Stimulated activated memory B cell treated with anti-CD40 and anti-IgM and Interleukin-4, amounts not matched to agents 10 μg/mL and 1 μg/mL and 100 μg/mL, for 72 hours (primary cell): ENCODE measurements at places on chromosomes 5 and 9.

DNA sequence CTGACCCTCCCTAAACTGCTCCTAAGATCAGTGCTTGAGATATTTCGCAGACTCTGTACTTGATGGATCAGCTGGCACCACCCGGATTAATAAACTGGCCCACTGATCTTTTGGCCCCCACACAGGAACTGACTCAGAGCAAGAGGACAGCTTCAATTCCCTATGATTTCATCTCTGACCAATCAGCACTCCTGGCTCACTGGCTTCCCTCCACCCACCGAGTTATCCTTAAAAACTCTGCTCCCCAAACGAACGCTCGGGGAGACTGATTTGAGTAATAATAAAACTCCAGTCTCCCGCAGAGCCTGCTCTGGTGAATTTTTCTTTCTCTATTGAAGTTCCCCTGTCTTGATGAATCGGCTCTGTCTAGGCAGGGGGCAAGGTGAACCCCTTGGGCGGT is 36.5 kb upstream of the CD180 start:
- no peak for ATAC-seq

- no peak for ATAC-seq
Measured at GRCh38 chr5:127849408-127849807, 146.2 kb downstream of the CCDC192 start.

- ATAC-seq, result no peak
Measured at GRCh38 chr5:67731886-67732285, 483.7 kb upstream of the PIK3R1 start.

DNA sequence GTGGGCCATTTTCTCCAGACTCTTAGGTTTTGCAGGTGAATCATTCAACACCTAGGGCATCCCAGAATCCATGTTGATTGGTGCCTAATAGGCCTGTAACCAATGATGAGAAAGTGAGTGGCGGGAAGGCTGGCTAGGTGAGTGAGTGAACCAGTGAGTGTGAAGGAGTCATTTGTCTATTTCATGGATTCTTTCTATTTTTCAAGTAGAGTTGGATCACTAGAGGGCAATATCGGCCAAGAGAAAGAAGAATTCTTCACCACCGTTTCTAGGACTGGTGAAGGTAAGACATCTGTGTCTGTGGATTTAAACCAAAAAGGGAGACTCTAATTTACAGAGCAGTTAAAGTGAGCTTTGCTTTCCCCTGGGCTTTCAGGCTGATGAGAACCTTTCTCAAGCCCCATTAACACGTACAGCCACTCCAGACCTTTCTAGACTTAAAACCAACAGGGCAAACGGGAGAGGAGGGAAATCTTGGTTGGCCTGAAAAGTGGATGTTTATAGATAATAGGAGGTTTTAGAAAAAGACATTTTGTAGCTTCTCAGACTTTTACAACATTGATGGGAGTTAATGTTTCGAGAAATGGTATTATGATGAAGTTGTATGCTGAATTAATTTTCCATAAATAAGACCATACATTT is 114.3 kb upstream of the IL12B start:
- peak; percentile 28 for ATAC-seq

- no peak for ATAC-seq
Measured at GRCh38 chr5:102278231-102278630, 17.9 kb downstream of the SLCO4C1 start.

GRCh38 chr5:67494186-67494855 is 297.7 kb upstream of the CD180 start:
- no peak for ATAC-seq

DNA sequence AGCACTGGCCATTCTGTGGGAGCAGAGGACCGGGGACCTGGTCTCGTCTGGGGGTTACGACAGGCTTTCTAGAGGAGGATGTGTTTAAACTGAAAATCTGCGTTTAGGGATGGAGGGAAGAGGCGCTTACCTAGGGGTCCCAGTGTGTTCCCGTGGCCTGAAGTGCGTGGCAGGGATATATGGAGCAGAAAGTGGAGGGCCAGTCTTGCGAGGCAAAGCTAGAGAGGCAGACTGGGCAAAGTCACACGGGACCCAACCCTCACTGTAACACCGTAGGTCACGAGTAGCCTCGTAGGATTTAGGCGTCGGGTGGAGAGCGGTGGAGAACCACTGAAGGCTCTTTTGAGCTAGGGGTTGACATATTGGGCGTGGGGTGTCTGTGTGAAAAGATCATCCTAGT is 32.8 kb upstream of the POMT1 start:
- ATAC-seq, result no peak

GRCh38 chr5:85320495-85320894 is 935.8 kb upstream of the EDIL3 start:
- no peak for ATAC-seq

- no peak for ATAC-seq
Measured at GRCh38 chr5:56515011-56515410, 281.9 kb upstream of the ANKRD55 start.

DNA sequence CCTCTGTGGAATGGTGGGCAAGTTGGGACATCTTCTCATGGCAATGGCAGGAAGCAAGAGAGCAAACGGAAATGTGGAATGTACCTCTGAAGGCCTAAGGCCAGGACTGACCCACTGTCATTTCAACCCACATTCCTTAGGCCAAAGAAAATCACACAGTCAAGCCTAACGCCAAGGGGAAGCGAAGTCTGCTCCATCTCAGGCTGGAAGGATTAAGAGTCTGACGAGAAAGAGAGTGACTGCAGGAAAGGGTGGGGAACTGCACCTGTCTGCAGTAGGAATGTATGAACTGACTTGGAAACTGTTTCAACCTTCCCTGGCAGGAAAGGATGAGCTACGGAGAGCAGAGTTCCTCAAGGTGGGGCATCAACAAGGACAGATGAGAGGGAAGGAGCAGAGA is 90.2 kb upstream of the TAS2R1 start:
- ATAC-seq, result peak; percentile 22

DNA sequence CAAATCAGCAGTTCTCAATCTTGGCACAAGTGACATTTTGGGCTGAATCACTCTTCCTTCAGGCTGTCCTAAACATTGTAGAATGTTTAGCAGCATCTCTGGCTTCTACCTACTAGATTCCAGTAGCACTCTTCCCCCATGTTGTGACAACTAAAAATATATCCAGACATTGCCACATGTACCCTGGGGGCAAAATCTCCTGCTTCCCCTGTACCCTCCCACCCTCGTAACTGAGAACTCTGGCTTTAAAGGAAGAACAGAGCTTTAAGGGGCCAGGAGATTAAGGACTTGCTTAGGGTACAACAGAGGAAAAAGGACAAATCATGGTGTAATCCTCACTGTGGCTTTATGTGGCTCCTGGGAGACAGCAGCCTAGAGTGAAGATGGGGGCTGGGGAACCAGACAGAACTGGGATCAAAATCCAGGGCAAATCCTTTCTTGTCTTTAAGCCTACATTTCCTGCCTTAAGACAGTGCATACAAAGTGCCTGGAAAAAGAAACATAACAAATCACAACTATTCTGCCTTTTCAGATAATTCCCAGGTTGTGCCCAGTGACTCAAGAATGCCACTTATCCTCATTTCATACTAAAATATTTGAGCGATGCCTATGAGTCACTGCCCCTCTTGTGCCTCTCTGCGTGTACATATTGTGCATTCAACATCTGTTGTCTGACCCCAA is 109.3 kb downstream of the DAPK1 start:
- ATAC-seq, result no peak

GRCh38 chr9:133690081-133690561 is 48.0 kb downstream of the SARDH start:
- no peak for ATAC-seq

- no peak for ATAC-seq
Measured at GRCh38 chr9:17160327-17160726, 25.5 kb downstream of the CNTLN start.

- ATAC-seq, result no peak
Measured at GRCh38 chr9:116320290-116320689, 166.7 kb downstream of the PAPPA start.

DNA sequence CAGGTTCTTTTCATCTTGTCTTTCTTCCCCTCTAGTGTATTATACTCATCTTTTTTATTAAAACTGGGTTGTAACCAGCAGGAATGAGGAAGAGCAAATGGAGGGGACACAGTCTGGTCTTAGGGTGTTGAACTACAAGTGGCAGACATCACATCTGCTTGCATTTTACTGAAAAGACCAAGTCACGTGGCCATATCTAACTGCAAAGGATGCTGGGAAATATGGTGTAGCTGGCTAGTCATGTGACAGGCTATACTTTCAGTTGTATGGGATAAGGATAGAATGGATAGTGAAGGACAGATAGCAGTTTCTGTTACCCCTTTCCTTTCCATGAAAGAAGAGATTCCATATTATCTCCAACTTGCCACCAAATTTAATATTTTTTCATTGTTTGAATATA is 13.0 kb upstream of the FGD3 start:
- ATAC-seq, result no peak

DNA sequence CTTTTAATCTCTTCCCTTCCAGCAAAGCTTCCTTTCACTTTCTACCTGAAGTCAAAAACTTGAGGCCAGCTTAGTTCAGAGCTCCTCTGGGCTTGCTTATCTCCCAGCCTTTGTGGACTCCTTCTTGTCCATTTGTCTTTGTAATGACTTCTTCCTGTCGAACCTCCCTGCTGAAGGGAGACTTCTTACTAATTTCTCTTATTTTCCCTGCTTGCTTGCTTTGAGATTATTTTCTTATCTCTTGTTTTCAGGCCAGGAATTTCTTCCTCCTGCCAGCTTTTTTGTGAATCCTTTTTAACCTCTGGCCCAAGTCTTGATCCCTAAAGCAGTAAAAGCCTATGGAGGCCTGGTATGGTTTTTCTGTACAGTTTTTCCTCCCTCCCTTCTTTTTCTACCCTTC is 46.8 kb upstream of the DHFR start:
- ATAC-seq, result no peak

- peak; percentile 65 for ATAC-seq
Measured at GRCh38 chr5:9197881-9198260, 348.0 kb downstream of the SEMA5A start.

DNA sequence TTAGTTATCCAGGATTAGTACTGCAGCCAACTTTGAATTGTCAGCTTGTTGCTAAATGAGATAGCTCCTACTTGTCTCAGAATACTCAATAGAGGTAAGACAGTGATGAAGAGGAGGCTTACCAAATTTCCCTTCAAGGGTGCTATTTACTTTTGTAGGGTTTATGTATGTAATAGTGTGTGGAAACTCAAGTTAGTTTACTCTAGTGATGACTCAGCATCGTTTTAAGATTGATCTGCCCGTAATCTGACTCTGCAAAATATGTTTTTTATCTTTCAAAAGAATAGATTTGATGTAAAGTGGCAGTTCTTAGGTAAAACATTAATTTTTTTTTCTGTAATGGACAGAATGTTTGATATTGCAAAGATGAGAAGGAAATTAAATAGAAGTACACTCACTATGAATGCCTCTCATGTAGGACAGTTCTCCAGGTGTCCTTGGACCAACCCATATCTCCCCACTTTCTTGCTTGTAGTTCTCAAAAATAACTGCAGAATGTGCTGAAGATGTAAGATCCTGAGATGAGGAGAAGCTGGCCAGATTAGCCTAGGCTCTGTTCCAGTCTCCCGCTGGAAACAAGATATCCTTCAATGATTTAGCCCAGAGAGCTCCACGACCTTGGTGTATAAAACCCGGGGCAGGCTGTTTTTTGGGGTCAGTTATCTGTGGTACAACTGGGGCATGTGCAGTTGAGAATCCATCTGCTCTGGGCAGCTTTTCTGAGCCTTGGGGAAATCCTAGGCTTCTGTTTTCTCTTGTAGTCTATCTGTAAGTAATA is 24.4 kb upstream of the MROH2B start:
- ATAC-seq, result no peak

DNA sequence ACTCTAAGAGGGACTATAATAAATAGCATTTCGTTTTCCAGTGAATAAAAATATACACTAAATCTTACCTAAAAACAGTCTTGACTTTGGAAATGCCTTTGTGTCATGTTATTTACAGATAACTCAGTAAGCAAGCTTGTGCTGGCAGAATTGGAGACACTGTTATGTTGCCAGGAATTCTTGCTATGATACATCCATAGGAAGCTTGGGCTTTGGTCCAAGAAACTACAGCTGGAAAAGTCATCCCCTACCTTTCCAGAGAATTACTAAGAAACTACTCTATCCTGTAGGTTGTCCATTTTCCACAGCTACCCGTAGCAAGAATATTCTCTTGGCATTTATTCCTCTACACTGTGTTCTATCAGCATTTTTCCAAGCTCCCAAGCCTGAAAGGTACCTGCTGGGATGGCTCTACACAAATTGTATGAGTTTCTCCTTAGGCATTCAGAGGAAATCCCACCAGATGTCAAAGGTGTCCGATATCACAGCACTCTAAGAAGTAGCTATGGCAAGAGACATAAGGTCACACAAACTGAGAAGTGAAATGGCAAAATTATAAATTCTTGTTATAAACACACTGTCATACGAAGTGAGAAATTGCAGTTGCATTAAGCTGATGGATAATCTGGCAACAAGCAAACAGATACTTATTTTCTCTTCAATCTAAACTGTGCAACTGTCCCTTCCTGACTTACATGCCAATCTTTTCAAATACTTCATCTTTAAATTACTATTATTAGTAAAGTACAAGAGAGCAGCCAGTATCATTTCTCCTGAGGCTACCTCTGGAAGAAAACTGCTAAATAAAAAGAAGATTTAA is 68.5 kb downstream of the MCTP1 start:
- no peak for ATAC-seq

DNA sequence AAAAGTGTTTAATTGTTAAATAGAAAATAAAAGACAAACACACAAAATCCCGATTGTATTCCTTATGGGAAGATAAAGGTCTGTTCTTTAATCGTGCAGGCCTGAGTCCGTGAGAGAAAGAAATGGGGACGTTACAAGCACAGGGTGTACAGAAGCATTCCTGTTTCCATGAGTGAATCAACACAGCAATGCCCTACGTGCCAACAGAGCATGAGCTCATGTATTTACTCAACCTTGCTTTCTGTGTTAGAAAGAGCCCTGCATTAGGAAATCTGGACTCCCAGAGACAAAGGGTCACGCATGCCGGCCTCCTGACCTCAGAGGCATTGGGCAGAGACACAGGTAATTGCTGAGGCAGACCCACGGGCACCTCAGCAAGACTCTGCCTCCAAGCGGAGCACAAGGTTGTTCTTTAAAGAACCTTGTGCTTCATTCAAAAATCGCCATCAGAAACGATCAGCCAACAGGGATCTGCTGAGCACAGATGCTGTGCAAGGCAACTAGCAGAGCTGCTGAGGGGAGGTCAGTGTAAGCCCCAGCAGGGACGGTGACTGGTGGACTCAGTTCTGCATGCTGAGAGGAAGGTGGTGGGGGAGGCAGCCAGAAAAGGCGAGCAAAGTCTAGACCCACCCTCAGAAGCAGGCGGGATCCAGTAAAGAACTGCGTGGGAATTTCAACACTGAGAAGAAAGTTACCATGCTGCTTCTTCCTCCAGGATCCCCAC is 101.0 kb downstream of the TLE1 start:
- no peak for ATAC-seq

- no peak for ATAC-seq
Measured at GRCh38 chr9:4220346-4220745, 79.5 kb downstream of the GLIS3 start.

DNA sequence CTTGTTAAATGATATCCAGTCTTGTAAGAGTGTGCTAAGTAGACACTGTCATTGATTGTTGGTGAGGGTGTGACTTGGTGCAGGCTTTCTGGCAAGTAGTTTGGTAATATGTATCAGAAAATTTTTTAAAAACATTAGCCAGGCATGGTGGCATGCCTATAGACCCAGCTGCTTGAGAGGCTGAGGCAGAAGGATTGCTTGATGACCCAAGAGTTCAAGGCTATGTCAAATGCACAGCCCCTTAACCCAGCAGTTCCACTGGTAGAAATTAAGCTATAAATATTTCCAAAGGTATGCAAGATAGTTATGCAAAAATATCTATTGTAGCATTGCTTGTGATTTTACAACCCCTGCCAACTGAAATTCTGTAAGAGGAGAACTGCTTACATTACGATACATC is 24.2 kb downstream of the ZBTB43 start:
- ATAC-seq, result no peak

- ATAC-seq, result no peak
Measured at GRCh38 chr5:121748686-121749085, 103.0 kb upstream of the FTMT start.
